Ecto neural progenitor cell (in vitro differentiated cells): ENCODE measurements at places on chromosomes 16 and 17.

DNA sequence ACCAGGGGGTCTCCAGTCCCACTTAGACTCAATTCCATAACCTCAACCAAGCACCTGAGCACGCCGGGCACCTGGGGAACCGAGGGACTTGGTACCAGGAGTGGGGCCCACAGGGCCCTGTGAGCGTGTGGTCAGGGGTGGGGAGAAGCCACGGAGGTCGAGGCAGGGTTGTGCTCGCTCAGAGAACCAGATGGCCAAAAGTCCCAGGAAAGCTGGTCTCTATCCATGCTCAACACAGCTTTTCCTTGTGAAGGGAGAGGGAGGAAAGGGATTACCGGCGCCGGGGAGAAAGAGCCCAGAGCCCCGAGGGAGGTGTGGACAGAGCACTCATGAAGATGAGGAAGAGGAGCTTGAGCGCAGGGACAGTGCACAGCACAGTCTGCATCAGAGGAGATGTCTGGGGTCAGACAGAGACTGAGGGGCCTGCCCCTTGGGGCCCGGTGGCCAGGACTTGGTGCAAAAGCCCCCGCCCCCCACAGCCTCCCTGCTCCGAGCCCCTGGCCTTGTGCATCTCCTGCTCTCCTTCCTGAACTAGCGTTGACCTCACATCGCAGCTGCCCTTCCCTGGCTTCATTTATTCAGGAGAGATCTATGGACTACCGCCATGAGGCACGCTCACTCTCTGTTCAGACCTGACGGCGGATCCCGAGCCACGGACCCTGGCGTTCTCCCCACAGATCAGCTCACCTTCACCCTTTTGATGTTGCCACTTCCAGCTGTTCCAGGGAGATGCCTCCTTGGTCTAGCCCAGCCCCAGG, 355.4 kb upstream of the TNRC6C start:
- no peak for DNase-seq

DNA sequence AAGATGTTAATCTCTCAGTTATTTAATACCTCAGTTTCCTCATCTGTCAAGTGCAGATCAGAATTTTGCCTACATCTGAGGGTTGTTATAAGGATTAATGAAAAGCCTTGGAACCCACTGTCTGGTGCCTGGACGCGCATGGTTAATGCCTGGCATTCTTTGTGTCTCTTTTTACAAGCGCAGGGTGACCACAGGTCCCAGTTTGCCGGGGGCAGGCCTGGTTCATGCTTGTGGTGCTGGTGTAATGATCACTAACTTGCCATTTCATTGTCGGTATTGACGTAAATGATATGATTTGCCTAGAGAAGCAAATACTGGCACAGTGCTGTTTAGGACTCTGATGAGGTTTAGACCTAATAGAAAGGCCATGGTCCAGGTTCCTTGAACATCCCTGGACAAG, 23.1 kb downstream of the MRC2 start:
- DNase-seq: no peak

GRCh38 chr16:84606081-84606875, 11.6 kb downstream of the COTL1 start:
- no peak for DNase-seq

DNA sequence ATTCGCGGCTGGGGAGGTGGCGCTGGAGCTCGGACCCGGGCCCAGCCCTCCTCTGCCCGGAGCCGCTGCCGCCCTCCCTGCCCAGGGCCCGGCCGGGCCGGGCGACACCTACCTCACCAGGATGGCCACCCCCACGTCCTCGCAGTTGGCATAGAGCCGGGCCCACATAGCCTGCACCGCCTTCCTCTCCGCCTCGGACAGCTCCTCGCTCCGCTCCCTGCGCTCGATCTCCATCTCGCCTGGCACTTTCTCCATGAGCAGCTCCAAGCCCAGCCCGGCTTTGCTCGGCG, 276 bp downstream of the CYGB start:
- no peak for DNase-seq

- no peak for DNase-seq
Observed at GRCh38 chr17:21152731-21153130, 26.0 kb downstream of the DHRS7B start.

- DNase-seq: no peak
Observed at GRCh38 chr17:44087319-44087718, 16.8 kb downstream of the G6PC3 start.

DNA sequence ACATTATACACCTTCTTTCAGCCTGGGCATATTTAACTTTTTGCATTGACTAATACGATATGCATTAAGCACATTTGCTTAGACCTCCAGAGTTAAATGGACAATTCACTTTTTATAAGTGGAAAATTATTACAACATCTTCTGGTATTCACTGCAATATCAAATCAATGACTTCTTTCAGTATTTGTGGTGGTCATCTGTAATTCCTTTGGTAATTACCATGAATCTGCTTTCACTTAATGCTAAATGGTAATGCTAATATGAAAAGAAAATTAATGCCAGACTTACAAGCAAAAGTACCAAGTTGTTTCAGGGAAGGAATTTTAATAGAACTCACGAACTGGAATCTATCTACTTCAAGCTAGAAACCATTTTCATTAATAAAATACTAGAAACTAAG, 6.4 kb downstream of the GPATCH8 start:
- no peak for DNase-seq

DNA sequence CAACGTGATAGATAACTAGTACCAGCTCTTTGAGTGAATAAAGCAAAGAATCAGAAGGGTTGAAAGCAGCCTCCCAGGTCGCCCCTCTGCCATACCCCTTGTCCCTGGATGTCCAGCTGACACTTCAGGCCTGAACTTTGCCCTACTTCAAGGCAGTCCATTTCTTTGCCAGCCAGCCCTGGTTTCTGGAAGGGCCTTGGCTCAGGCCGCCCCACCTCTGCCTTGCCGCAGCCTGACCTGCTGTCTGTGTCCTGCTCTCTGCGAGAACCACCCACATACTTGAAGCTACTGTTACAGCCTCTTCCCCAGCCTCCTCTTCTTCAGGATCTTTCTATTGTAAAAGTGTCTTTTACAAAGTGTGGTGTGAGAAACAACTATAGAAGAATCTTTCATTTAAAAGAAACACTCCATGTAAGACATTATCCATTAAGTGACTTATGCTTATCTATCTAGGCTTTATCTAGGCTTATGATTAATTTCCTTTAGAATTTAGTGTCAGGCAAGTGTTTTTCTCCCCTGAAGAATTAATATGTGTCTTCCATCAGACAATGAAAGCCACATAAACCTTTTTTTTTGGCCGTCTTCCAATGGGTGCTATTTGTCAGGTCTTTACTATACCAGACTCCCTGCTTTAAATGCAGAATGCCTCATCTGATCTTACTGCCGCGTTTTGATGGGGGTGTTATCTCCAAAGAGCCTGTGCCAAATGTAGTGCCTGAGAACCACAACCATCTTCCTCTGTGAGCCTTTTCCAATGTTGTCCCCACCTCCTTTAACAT, 133.9 kb downstream of the SOCS1 start:
- DNase-seq: no peak

DNA sequence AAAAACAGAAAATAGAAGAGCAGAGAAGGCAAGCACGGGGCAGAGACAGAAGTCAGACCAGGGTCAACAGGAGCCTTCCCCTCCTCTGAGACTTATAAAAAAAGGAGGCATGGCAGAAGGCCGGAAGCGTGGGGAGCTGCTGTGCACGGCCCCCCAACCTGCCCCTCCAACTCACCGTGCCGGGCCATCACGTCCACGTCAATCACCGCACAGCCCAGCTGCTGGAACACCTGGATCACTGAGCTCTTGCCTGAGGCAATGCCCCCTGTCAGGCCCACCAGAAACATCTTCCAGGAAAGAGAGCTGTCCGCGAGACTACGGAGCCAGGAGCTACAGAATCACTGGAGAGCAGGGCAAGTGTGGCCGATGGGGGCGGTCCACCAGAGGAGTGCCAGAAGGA, 16.8 kb downstream of the DCAKD start:
- DNase-seq: no peak

DNA sequence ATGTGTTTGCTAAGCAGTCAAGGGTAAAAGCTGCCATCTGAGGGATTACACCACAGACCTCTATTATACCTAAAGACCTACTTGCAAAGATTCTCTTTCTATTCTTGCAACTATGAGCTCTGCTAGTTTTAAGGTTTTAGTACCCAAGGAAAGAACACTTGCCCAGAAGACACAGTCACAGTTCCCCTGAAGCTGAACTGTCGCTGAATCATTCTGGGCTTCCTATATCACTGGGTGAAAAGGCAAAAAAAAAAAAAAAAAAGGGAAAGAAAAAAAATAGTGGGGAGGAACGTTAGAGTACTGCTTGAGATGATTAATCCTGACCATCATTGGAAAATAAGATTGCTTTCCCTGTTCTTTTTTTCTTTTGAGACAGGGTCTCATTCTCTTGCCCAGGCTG, 37.9 kb downstream of the LYRM1 start:
- no peak for DNase-seq

- no peak for DNase-seq
Observed at GRCh38 chr17:47252766-47253512, 688 bp upstream of the ITGB3 start.

DNA sequence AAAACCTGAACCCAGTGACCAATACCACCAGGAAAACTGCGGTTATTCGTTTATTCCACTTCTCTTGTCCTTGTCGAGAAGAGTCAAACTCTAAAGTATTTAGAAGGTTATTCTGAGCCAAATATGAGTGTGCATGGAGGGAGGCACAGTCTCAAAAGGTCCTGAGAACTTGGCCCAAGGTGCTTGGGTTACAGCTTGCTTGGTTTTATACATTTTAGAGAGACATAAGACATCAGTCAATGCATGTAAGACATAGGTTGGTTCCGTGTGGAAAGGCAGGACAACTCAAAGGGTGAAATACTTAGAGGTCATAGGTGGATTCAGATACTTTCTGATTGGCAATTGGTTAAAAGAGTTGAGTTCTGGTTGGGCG, 681 bp upstream of the TRAP1 start:
- DNase-seq: no peak

GRCh38 chr16:48099455-48099854, 56.3 kb downstream of the ABCC12 start:
- DNase-seq: no peak

DNA sequence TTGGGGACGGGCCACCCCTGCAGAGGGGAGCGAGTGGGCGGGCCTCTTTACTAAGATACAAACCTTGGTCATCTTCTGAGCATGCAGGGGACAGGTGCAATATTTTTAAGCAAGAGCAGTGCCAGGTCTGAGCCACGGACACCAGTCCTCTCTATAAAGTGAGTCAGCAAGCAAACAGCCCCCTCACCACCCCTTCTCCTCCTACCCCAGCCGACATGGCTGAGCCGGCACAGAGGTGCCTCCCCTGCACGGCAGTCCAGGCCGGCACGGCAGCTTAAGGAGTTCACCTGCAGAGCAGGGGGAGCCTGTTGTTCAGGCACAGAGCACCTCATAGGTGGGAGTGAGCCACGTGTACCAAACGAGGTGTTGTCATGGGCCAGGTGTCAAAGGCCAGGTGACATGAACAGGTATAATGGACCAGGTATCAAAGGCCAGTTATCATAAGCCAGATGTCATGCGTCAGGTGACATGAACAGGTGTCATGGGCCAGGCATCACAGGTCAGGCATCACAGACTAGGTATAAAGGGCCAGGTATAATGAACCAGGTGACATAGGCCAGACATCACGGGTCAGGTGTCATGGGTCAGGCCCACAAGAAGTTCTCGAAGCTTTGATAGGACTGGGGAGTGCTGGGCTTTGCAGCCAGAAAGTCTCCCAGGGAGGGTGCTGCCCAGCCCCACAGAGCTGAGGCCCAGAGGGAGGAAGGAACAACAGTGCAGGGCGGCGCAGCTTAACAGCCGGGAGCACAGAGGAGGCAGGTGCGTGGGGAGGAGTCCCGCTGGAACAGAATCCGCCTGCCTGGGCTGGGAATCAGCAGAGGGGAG, 42.6 kb upstream of the ZNF469 start:
- DNase-seq: no peak

- peak; percentile 69 for DNase-seq
Observed at GRCh38 chr16:13866073-13866472, 53.9 kb upstream of the ERCC4 start.

DNA sequence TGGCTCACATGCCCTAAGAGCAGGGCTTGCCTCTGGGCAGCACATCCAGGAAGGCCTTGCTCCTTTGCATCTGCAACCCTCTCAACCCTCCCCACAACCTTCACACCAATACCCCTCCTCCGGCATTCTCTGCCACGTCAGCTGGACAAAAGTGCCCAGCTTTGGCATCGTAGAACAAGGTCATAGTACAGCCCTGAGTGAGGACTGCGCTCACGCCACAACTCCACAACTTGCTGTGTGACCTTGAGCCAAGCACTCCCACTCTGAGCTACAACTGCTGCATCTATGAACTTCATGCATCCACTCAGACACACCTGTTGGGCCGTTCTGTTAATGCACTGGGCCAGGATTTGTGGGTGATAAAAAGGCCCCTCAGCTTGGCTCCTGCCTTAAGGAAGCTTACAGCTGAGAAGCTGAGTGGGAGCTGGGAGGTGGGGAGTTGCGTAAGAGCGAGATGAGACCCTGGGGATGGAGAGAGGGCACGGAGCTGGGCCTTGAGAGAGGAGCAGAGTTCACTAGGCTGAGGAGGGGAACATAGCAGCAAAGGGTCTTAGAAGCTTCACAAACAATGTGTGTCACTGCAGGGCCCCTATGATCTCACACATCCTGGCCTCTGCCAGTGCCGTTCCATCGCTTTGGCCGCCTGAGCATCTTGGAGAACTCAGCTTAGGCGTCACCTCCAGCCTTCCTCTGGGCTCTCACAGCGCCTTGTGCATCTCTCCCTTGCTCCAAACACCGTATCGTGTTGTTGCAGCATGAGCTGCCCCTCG, 8.6 kb upstream of the MRC2 start:
- DNase-seq: no peak

GRCh38 chr16:17106243-17106791, 364.4 kb downstream of the XYLT1 start:
- DNase-seq: no peak

- DNase-seq: peak; percentile 91
Observed at GRCh38 chr17:74852237-74853047, 7.2 kb downstream of the GRIN2C start.

DNA sequence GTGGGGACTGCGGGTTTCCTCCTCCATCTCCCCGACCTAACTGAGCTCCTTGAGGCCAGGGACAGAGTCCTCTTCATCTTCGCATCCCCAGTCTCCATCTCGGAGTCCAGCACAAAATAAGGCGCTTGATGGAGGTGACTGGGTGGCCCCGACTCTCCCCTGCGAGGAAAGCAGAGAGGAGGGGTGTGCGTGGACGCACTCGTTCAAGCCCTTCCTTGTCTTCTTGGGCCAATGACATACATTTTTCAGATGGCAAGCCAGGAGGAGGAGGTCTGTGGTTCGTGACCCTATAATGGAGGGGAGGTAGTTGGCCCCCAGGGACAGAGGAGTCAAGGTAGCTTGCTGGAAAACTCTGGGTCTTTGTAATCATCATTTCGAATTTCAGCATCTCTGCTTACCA, 17.2 kb downstream of the CRISPLD2 start:
- no peak for DNase-seq

GRCh38 chr16:89265647-89266046, 48.1 kb downstream of the ZNF778 start:
- no peak for DNase-seq

GRCh38 chr17:80169784-80170500, at the start of gene CARD14:
Gene CARD14, plus strand, starts transcription at chr17:80170030. Its CDS starts 11,409 bp downstream, at chr17:80181439.
- no peak for DNase-seq
